Stimulated activated CD8-positive, alpha-beta memory T cell treated with anti-CD3 and anti-CD28 coated beads, Interleukin-2, amount 100 ng/mL, for 1 hour (primary cell): ENCODE measurements at places on chromosomes 2 and 18.

GRCh38 chr2:156448766-156449165 is 12.6 kb downstream of the GPD2 start:
- DNase-seq, result no peak

- no peak for DNase-seq
Measured at GRCh38 chr2:228949831-228950230, 321.3 kb downstream of the PID1 start.

DNA sequence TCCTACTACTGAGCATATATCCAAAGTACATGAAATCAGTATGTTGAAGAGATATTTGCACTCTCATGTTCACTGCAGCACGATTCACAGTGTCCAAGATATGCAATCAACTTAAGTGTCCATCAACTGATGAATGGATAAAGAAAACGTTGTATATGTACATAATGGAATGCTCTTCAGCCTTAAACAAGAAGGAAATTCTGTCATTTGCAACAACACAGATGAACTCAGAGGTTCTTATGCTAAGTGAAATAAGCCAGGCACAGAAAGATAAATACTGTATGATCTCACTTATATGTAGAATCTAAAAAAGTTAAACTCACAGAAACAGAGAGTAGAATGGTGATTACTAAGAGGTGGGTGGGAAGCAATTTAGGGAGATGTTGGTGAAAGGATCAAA is 149.2 kb downstream of the EVA1A start:
- no peak for DNase-seq

GRCh38 chr2:147789720-147790119 is 55.1 kb upstream of the ACVR2A start:
- no peak for DNase-seq

GRCh38 chr2:21005111-21005699 is 38.7 kb downstream of the APOB start:
- no peak for DNase-seq

DNA sequence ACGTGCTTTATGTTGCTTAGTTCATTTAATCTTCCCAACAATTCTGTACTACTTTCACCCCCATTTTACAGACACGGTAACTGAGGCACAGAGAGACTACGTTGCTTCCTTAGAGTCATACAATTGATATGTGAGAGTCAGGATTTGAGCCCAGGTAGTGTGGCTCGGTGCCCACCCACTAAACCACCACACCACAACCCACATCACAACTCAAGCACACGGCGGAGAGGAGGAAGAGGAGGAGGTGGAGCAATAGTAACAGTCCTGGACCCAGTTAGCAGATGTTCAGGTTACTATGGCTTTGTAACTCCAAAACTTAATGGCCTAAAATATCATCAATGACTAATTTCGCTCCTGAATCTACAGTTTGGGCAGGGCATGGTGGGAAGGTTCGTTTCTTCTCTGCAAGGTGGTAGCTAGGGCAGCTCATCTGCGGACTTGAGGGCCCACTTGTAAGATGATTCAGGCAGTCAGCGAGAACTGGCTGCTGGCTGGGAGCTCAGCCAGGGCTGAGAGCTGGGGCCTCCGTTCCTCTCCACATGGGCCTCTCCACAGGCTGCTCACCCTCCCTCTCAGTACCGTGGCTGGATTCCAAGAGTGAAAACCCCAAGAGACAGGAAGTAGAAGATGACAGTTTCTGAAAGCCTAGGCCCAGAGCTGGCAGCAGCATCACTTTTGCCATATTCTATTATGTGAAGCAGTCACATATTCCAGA is 167.1 kb downstream of the ZFP36L2 start:
- DNase-seq, result no peak

DNA sequence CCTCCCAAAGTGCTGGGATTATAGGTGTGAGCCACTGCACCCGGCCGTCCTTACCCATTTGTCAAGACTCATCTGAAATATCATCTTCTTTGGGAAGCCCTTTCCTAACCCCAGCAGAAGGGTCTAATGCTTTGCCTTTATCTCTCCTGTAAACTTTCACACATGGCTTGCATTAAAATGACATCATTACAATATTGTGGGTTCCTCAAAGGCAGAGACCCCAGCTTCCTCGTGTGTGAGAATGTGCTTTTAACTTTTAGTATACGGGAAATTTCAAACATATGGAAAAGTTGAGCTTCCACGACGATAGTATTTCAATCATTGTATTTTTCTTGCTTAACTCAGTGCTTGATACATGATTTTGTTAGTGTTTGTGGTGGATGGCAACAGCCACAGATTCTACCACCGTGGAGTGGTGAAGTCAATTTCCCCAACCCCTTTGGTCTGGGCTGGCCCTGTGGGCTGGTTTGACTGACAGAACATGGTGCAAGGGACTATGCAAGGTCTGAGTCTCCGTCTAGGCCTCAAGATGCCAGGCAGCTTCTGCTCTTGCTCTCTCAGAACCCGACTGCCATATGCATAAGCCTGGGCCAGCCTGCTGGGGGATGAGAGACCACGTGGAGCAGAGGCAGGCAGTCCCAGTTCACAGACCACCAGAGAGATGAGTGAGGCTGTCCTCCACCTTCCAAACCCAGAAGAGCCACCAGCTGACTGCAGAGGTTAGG is 39.9 kb downstream of the NGEF start:
- no peak for DNase-seq

DNA sequence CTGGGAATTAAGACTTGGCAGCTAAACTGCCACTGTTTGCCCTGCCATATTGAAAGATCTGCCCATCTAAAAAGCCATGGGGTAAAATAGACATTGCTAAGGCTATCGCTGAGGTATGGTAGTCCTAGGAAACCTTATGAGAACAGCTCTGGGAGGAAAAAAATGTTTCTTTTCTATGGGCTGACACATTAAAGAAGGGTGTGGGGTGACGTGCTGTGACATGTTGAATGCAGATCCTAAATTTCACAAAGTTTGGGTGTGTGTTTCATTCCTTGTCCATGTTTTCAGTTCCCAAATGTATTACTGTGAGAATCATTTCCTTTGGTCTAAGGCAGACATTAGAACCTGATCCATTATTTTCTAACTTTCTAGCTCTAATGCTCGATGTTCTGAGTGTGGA is 766.4 kb downstream of the BCL11A start:
- DNase-seq, result no peak

DNA sequence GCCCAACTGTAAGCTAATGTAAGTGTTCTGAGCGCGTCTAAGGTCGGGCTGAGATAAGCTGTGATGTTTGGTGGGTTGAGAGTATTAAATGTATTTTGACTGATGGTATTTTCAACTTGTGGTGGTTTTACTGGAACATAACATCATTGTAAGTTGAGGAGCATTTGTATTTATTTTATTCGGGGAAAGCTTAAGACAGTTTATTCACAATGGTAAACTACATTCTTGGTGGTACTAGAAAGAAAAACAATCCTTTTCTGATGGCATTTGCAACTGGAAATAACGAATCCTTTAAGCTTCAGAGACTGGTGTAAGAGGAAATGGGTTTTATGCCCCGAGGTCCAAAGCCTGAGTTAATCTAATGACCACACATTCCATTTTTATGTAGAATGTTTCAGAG is 283.3 kb upstream of the NETO1 start:
- DNase-seq, result no peak

DNA sequence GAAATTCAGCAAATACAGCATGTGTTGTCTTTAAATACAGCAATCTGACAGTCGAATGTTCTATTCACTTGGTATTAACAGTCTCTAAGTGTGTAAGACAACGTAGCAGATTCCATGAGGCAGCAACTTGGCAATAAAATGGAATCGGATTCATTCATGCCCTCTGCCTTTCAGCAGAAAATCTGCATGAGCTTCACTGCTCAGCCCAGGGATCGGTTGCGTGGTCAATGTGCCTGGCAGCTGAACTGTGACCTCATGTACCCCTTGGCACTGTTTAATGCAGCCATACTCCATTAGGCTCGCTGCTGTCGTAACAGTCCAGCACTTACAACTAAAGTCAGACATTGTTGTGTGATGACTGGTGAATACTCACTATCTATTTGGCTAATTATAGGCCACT is 17.7 kb upstream of the RGPD4 start:
- no peak for DNase-seq

GRCh38 chr2:240953426-240954410 is 44.7 kb upstream of the SNED1 start:
- DNase-seq, result no peak

DNA sequence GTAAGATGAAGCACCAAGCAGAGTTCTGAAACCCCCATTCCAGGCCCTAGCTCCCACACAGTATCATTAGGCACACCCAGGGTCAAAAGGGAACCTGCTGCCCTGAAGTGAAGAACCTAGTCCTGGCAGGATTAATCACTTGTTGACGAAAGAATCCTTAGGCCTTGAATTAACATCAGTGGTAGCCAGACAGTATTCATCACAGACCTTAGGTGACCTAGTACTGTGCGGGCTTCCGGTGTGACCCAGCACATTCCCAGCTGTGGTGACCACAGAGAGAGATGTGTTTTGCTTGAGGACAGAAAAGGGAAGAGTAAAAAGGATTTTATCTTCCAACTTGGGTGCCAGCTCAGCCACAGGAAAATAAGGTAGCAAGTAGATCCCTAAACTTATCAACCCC is 1071.4 kb upstream of the FAM98A start:
- no peak for DNase-seq

GRCh38 chr18:24103320-24104021 is 35.4 kb upstream of the CABYR start:
- DNase-seq, result no peak

DNA sequence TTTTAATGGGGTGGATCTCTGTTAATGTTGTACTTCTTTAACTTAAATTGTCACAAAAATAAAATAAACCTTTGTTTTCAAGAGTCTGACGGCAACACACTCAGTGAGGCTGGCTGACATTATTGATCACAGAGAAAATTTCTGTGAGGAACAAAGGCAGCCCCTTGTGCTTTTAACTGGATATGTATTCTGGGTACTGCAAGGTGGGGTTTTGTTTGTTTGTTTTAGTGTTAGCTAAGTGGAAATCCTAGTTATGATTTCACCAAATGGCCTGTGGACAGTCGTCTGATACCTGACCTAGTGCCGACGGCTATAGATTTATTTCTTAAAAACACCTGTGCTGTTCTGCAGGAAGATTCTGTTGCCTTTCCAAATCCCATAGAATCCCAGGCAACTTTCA is 1329.5 kb upstream of the ZEB2 start:
- DNase-seq, result no peak

- DNase-seq, result no peak
Measured at GRCh38 chr18:69889009-69889408, 58.7 kb downstream of the CD226 start.

- no peak for DNase-seq
Measured at GRCh38 chr18:43484710-43485109, 207.4 kb upstream of the SYT4 start.

DNA sequence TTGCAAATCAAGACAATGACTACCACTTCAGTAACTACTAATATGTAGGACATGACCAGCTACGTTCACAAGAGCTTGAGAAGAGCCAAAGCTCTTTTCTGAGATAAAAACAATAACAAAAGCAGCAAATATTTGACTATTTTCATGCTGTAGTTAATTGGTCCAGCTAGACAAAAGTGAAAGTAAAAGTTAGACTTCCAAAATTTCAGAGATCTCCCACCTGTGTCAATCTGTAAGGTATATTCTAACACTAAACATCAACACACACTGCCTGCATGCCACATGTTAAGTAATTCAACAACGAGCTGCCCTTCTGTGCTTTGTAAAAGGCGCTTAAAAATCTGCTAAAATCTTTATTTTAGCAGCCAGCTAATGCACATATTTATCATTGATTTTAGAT is 185.9 kb downstream of the SLC39A10 start:
- no peak for DNase-seq

- no peak for DNase-seq
Measured at GRCh38 chr2:156695595-156695994, 259.4 kb downstream of the GPD2 start.

- no peak for DNase-seq
Measured at GRCh38 chr18:80232710-80233109, 14.6 kb downstream of the PARD6G start.

DNA sequence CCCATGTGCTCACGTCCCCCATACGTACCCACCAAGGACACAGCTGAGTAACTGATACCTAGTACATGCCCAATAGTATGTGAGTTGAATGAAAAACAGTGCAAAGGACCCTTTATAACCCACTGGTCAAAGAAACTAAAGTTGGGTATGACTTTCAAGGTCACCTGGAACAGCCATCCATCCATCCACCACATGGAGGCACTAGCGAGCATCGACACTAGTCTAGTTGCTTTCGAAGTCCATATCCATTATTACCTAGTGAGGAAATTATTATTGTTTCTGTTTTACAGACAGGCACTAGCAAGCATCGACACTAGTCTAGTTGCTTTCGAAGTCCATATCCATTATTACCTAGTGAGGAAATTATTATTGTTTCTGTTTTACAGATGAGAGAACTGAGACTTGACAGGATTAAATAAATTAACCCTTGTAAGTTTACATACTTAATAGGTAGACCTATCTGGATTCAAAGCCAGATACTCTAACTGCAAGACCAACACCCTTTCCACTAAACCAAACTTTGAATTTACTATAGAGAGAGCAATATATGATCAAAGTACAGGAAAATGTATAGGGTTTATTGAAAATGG is 233.7 kb downstream of the METTL4 start:
- DNase-seq, result no peak

GRCh38 chr2:157466764-157467163 is 22.9 kb upstream of the CYTIP start:
- no peak for DNase-seq

- DNase-seq, result no peak
Measured at GRCh38 chr2:71385012-71385411, 53.4 kb downstream of the ZNF638 start.
